ENCODE measurements at places on chromosomes 13 and 19.

DNA sequence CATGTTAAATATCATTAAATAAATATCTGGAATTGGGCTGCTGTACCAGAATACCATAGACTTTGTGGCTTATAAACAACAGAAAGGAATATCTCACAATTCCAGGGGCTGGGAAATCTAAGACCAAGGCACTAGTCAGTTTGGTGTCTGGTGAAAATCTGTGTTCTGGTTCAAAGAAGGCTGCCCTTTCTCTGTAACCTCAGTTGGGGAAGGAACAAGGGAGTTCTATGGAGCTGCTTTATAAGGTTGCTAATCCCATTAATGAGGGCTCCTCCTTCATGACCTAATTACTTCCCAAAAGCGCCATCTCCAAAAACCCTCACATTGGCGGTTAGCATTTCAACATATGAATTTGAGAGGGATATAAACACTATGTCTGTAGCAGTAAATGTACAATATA, 480.9 kb downstream of the GPC5 start:
- no peak for DNase-seq

GRCh38 chr13:48728226-48728625, 74.5 kb downstream of the CYSLTR2 start:
- no peak for DNase-seq

GRCh38 chr19:19343762-19344161, 23.1 kb downstream of the MAU2 start:
- no peak for DNase-seq

DNA sequence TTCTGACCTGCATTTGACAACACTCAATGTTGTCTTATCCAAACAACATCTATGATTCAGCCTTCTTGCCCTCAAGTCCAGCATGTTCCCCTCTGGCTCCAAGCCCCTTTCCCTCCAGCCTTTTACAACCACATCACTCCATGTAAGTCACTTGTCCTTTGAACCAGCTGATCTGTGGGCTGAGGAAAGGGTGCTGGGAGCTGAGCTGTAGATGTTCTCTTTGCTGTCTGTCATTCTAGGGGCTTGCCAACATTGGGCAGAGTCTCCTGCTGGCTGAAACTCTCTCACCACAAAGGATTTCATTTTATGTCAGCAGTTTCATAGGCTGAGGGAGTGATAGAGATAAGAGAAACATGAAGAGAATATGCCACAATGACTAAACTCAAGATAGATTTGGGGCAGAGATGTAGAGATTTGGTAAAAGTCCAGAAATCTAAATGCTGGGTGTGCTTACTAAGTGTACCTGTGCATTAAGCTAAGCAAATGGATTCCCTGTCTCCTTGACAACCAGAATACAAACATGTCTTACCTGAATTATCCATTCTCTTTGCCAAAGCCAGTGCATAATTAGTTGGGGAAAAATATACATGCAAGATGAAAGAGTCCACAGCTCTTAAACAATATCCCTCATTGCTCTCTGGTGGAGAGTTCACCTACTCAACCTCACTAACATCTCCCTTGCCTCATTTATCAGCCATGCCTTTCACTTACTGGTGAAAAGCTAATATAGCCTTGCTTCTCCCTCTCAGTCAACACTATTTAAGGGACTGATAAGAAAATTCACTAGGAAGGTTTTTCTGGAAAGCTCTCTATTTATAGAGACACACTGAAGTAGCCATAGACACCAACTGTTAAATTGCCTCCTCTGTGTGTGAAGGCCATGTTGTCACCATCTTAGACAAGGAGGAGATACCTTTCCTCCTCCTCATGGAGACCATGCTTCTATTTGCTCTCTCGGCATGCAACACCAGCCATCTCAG, 175.5 kb upstream of the SERP2 start:
- no peak for DNase-seq

GRCh38 chr13:94056362-94056990, 423.0 kb downstream of the DCT start:
- no peak for DNase-seq

DNA sequence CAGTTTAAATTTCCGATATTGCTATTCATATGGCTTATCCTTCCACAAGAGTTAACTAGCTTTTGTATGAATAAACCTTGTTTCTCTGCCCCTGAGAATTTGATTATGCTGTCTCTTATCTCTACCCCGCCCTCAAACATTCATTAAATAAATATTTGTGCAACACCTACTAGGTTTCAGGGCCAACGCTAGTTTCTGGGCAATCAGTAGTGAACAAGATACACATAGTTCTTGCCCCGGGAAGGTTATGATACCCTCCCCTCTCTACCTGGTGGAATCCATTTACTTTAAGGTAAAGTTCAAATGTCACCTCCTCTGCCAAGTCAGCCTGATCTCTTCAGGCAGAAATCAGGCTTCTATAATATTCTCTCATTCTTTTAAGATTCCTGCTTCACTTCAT, 16.6 kb upstream of the USP12 start:
- DNase-seq, result no peak

DNA sequence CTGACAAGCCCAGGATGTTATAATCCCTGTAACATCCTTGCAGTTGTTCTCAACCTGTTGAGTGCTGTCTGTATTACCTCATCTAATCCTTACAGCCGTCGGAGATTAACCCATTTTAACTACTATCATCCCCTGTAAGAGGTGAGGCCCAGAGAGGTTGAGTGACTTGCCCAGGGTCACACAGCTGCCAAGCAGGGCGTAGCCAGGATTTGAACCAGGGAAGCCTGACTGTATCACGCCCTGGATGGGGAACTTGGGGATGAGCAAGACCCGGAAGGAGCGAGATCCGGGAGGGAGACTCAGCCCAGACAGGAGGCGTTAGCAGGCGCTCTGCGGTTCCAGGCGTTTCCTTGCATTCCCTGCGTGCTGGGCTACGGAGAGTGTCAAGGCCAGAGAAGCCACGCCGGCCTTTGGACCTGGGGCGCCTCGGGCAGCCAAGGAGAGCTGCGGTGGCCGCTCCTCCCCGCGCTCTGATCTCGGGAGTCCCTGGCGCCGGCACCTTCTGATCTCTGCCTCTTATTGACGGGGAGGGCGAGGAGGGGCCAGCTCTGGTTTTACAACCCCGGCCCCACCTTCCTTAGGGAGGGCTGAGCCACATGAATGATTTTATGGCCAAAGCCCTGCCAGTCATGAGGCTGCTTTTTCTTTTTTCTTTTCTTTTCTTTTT, 6.2 kb downstream of the SULT2B1 start:
- DNase-seq, result no peak

GRCh38 chr13:64529874-64530485, 2700.2 kb downstream of the PCDH9 start:
- DNase-seq, result peak; percentile 5

- peak; percentile 42 for DNase-seq
Measured at GRCh38 chr19:18629166-18630088, 7.4 kb upstream of the KLHL26 start.

- DNase-seq, result no peak
Measured at GRCh38 chr19:53432088-53432661, 391 bp downstream of the ZNF761 start.

All from NCI-H2171 treated with DMSO at 0.1 percent for 48 hours (cell line).